ENCODE measurements at places on chromosomes 1 and 21.

- no peak for DNase-seq
Measured at GRCh38 chr1:16442941-16443340, 2.4 kb downstream of the NECAP2 start.

- DNase-seq = no peak
Measured at GRCh38 chr1:228417483-228418203, 982 bp upstream of the TRIM17 start.

GRCh38 chr1:64962441-64962840, 3.9 kb downstream of the JAK1 start:
- DNase-seq = no peak

- DNase-seq = no peak
Measured at GRCh38 chr1:200374569-200375295, 35.1 kb downstream of the ZNF281 start.

- DNase-seq = no peak
Measured at GRCh38 chr1:37630426-37631028, 4.2 kb downstream of the RSPO1 start.

DNA sequence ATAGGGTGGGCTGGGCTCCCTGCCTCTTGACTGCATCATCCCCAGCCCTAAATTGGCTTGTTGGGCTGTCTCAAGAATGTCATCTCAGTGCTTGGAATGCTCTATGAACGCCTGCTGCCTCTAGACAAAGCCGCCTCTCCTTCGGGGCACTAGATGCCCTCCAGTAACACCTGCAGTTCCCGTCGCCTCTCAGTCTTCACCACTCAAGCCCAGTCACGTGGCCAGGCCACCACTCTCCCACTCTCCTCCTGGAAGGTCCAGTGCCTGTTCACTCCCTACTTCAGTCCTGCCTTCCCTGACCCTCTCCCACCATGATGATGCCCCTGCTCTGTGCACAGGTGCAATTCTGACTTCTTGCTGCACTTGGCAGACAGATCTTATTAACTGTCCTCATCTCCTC, 7.0 kb downstream of the TAS1R2 start:
- DNase-seq = no peak

GRCh38 chr1:64624218-64624713, 120.6 kb upstream of the RAVER2 start:
- no peak for DNase-seq

DNA sequence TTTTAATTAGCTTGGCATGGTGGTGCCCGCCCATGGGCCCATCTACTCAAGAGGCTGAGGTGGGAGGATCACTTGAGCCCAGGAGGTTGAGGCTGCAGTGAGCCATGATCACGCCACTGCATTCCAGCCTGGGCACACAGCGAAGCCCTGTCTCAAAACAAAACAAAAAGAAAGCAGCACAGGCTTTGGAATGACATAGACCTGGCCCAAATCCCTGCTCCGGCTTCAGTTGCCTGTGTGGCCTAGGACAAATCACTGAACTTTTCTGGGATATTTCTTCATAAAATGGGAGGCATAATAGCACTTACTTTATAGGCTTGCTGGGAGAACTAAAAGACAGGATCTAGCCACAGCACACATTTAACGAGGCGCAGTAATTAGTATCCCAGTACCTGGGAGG, 2.4 kb downstream of the PEAR1 start:
- DNase-seq = no peak

DNA sequence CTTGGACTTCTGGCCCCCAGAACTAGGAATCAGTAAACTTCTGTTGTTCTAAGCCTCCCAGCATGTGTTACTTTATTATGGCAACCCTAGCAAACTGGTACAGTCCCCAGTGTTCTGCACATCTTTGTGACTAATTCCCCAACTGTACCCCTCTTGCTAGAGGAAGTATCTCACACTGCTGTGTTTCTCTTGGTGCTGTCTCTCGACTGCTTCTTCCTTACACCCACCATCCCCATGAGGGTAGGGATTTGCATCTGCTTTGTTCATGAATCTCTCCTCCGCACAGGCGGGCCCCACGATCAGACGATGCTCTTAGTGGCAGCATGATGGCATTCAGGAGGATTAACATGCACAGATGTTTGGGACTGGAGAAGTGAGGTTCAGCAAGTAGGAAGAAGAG, 46.7 kb downstream of the CLIC6 start:
- no peak for DNase-seq

- no peak for DNase-seq
Measured at GRCh38 chr1:72283307-72284083, 1.2 kb upstream of the NEGR1 start.

GRCh38 chr1:78286686-78287085, 204.1 kb upstream of the PTGFR start:
- no peak for DNase-seq

- no peak for DNase-seq
Measured at GRCh38 chr21:41164981-41165655, 2.8 kb upstream of the BACE2 start.

DNA sequence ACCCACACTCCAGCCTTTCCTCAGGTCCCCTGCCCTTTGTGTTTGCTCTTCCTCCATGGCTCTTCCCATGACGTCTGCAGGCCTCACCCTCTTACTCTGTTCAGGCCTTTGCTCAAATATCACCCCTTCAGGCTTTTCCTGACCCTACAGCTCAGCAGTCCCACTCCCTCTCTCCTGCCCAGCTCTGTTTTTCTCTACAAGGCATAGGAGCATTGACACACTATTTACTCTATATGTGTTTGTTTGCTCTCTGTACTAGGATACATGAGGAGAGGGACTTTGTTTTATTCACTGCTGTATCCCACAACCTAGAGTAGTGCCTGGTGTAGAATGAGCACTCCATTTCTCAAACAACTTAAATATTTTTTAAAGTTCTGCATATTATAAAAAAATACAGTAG, 107.4 kb upstream of the COA6 start:
- DNase-seq = no peak

DNA sequence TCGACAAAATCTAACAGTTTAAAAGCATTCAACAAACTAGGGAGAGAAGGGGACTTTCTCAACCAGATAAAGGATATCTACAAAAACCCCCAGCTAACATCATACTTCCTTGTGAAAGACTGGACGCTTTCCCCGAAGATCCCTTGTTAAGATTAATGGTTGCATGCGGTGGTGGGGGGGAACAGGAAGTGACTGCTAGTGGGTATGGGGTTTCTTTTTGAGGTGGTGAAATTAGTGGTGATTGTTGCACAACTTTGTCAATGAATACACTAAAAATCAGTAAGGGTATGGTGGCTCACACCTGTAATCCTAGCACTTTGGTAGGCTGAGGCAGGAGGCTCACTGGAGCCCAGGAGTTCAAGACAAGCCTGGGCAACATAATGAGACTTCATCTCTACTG, 26.9 kb upstream of the EYA3 start:
- no peak for DNase-seq

DNA sequence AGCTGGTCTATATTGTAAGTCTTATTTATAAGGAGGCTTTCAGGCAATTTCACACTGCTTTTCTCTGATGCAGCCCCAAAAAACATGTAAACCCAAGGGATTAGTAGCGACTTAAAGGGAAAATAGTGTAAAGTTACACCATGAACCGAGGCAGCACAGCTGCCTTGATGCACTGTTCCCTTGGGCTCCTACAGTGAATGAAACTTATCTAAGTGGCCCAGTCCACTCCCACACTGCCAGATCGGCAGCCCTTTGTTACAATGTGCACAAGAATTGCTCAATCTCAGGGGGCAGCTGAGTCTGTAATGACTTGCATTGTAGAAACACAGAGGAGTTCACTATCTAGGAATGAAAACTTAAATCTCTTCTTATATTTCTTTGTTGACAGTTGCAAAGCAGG, 120.8 kb upstream of the ADGRL2 start:
- DNase-seq = no peak
